ENCODE measurements at places on chromosomes 2 and 18.

- no peak for DNase-seq
These were observed 26.8 kb downstream of the PKDCC start for GRCh38 chr2:42074661-42075060.

- DNase-seq = no peak
These were observed 25.6 kb downstream of the CYTIP start for GRCh38 chr2:157418239-157418641.

DNA sequence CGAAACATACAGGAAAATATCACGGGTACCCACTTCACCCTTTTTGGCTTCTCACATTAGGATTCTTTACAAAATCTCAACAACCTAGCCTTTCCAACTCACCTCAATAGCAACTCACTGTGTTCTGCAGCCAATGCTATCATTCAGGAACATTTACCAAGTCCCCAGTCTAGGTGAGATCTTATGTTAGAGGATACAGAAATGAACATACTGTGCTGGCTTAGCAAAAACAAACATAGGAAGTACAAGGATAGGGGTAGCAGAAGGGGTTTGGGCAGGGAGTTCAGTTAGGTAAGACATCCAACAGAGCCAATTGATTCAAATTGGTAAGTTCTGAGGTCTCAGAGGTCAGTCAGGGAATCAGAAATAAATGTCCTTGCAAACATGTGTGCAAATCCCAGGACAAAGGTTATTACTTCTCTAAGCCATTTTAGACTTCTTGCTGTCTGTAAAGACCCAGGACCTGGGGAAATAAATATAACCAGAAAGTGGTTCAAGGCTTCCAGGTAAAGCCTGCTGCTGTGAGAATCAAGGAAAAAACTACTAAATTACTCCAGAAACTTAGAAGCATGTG, 556.3 kb upstream of the CHAC2 start:
- DNase-seq = no peak

- no peak for DNase-seq
These were observed 129.8 kb upstream of the FSIP2 start for GRCh38 chr2:185608799-185609198.

- no peak for DNase-seq
These were observed 474.9 kb upstream of the CWC22 start for GRCh38 chr2:180481998-180482397.

DNA sequence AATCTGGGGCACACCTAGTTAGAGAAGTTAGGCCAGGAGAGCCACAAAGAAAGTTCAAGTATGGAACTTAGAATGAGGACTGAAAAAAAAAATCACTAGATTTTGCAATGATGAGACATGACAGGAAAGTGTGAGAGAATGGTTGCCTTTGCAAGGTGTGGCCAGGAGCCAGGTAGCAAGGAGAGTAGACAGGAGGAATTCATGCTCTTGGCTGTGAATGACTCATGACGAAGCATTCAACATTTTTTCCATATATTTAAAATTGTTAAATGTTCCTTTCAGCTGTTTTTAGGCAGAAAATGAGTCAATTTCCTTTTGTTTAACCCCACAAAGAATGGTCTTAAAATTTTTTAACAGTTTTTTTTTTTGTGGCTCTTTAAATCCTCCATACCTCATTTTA, 636.9 kb downstream of the PLCL1 start:
- peak; percentile 5 for DNase-seq

DNA sequence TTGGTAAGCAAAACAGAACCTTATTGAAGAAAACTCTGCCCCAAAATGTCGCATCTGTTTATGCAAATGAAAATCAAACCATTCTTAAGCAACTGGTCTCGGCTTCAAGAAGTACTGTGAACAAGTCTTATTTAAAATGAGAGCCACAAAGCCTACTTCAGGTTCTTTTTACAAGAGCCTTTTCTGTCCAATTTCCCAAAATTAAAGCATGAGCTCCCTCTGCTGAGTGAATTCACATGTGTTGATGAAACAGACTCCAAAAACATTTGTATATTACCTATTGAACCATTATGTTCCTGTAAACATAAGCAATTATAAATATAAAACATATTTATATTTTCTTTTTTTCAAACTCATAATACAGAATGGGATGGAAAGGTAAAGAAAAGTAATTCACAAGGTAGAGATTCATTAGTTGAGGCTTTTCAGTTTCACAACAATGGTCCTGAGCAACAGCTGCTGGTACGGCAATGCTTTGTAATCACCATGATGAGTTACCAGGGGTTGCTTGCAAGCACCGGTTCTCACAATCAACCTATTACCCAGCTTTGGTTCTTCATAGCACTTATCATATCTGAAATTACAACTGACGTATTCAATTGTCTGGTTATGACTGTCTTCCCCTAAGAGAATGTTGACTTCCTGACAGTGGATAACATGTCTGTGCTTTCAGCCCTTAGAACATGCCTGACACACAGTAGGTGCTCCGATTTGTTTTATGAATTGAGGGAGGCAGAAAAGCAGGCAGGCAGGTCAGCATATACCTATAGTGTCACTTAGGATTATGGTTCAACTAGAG, 108.4 kb upstream of the BZW1 start:
- no peak for DNase-seq

DNA sequence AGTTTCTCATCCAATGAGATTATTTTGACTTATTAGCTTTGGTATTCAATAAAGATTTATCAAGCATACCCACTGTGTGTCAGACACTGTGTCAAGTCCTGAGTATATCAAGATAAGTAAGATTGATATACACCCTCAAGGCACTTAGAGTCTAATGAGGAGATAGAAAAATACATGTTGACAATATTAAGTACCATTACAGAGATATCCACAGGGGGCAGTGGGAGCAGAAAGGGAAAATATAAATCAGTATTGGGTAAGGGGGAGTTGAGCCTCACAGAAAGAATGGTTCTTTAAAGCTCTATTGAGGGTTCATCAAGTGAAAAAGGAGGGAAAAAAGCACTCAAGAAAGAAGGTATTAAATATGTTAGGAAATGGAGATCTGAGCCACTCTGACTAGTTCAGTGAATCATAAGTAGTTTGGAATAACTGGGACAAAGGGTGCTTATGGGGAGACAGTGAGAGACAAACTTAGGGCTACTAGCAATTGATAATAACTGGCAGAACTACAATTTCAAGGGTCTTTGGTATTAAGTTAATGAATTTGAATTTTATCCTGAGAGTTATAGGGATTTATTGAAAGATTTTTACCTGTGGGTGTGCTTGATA, 45.5 kb upstream of the SLC8A1 start:
- DNase-seq = no peak

DNA sequence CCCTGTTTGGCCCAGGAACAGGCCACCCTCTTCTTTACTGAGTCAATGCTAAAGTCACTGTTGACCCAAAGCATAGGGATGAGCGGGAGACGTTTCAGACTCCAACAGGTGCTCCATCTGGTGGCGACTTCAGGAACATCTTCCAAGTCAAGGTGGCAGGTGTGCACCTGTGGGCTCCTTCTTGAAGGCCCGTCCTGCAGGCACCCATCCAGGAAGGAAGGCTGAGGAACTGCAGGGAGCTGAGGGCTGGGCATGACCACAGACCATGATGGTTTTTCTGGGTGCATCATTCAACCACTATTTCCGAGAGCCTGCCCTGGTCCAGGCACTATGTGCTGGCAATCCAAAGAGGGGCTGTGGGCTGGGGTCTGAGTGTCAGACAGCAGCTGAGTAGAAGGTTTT, 142.8 kb downstream of the NDUFA10 start:
- DNase-seq = peak; percentile 68

GRCh38 chr18:39365836-39366485, 1800.4 kb upstream of the CELF4 start:
- no peak for DNase-seq

DNA sequence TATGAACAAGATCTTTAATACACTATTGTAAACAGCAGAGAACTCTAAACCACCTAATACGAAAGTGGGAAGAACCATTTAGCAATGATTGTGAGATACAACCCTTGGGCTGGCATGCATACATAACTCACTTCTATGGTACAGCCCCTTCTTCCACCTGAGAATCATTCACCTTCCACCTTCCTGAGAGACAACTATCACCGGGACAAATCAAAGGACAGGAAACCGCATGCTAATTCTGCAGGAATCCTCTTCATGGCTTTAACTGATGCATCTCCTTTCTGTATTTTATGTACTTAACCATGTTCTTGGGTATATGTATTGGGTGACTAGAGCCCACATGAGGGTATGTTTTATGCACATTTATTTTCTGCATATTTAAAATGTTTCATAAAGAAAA, 123.2 kb downstream of the TRABD2A start:
- DNase-seq = no peak

- DNase-seq = no peak
These were observed 4.7 kb upstream of the THNSL2 start for GRCh38 chr2:88165332-88166003.

GRCh38 chr2:182941121-182941722, 74.8 kb upstream of the FRZB start:
- DNase-seq = no peak

DNA sequence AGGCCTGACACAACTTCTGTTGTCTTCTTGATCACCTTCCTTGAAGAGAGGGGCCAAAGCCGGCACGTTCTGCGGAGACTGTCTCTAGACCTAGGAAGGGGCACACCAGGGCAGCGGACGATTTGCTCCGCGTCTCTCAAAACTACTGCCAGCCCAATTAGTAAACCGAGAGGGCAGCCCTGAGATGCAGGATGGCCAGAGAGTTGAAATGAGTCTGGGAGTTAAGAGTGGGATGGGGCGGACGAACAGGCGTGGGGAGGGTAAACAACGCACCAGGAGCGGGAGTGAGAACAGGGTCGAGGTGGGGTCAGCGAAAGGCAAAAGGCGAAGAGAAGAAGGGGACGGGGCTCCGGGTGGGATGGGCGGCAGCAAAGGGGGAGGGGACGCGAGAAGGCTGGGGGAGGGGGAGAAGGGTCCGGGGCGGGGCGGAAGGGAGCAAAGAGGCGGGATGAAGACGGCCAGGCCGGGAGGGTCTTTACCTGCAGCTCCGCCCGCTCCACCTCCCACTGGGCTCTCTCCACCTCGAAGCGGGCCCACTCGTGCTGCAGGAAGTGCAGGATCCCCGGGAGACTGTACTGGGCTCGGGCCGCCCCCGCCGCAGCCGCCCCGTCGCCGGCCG, 476 bp downstream of the STRN start:
- peak; percentile 52 for DNase-seq

- no peak for DNase-seq
These were observed 370.3 kb downstream of the RIT2 start for GRCh38 chr18:42745171-42745570.

DNA sequence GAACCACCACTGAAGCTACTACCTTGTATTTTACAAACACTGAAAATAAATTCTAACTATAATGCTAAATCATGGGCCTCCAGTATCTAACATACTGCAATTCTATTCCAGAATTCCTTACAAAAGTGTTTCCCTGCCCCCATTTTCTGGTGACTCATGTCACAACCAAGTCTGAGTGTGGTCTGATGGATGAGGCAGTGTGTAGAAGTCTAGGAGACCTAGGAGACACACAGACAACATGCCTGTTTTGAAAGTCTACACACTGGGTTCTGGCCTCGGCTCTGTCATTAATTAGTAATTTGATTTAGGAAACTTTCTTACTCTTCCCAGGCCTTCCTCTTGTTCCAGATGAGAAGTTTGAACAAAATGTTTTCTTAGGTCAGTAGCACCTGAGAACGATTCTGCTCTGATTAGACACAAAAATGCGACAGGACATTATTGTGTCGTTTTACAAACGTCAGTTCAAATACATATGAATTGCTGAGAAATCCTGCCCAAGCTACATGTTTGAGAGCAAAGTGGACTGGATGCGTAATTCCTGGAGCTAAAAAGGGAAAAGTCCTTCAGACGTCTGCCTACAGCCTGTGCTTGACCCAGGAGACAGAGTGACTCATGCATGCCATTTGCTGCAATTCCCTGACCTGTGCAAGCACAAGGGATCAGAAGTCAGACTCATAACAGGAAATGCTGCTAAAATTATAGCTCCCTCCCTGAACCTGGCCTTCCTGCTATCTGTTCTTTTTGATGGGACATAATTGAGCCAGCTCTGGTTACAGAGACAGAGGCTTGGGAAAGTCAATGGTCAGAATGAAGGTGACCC, 494.4 kb downstream of the SOX11 start:
- no peak for DNase-seq

DNA sequence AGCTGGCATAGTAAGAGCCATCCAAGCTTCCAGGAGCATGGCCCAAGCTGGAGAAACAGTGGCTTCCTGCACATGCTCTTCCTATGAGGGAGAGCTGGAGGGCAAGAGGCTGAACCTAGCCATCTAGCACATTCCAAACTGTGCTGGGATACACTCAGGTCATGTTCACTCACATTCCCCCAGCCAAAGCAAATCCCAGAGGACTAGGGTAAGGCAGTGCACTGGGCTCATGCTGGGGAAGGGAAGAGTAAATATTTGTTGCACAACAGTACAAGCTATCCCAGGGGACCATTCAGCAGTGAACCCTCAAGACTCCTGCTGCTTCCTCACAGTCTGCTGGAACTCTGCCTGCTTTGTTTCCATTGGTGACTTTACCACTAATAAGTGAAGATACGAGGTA, 20.7 kb upstream of the GYPC start:
- DNase-seq = no peak

GRCh38 chr18:53941601-53942338, 282.7 kb downstream of the MBD2 start:
- no peak for DNase-seq

DNA sequence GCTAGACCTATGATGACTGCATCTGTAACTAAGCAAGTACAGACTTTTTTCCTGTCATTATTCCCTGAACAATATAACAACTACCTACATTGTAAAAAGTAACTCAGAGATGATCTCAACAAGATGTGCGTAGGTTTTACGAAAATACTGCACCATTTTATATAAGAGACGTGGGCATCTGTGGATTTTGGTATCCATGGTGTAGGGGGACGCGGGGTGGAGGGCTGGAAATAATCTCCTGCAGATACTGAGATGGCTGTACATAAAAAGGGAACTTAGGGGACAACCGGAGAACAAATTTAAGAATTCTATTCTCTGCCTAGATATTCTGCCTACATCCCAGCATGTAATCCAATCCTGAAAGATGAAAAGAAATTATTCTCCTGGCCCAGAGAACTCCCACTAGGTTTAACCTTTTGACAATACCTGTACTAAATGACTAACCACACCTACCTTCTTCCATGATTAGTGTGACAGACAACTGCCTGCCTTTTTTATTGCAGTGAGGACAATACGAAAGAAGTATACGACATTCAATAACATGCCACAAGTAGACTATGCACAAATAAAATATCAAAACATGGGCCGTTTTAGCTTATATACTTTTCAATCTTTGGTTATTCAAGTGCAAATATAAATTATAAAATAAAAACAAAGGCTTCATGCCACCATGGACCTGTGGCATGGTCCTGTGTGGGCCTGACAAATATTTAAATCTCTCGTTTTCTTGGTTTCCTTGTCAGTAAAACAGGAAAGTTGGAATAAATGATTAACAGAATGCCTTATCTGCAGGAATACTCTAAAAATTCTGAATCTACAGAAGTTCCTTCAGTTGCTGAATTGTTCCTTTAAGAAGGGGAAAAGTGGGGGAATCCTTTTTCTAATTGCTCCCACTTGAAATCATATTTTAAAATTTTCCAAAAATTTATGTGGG, 46.3 kb downstream of the RTN4 start:
- no peak for DNase-seq

DNA sequence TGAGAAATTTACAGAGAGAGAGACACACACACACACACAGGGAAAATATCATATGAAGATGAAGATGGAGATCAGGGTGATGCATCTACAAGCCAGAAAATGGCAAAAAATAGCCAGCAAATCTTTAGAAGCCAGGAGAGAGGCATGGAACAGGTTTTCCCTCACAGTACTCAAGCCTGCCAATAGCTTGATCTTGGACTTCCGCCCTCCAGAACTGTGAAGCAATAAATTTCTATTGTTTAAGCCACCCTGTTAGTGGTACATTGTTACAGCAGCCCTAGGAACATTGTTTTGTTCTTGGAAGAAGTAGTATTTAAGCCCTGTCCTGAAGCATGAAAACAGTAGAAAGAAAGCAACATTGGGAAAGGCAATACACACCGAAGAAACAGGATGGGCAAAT, 292.0 kb upstream of the LRP1B start:
- no peak for DNase-seq
